ENCODE measurements at places on chromosomes 12 and 14. TPM values are rescaled to one million over a fixed set of nuclear protein-coding genes. Genes with fewer than 3 reads are reported as not detected.
A peak's percentile ranks its signal among the peaks of the same experiment; 100 is the strongest.

DNA sequence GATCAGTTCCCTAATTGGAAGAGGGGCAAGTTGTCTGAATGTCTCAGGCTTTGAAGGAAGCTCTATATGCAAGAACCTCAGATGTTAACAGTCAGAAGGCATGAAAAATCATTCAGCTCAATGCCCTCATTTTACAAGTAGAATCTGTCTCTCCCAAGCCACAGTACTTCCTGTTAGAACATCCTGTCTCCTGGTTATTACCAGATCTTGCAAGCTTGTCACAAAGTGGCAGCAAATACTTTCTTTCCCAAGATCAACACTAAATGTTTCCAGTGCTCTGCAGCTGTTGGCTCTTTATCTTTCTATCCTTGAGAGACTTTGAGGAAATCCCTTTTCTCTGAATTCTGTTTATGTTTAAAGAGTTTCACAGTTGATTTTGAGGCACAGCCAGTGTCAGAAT lies 235.5 kb downstream of the AKAP6 start:
- H3K27ac ChIP-seq, result peak overlapping the region; percentile 64
- no peak overlapping the region for H3K4me3 ChIP-seq
- H3K4me1 ChIP-seq, result peaks cover 25% of the 10 kb centered on the region
- DNase-seq, result no peak
- H3K27me3 ChIP-seq, result peaks cover 3% of the 10 kb centered on the region

GRCh38 chr12:109792992-109793391 lies 40.2 kb downstream of the TRPV4 start:
- peaks cover 1% of the 10 kb centered on the region for H3K27me3 ChIP-seq
- H3K4me1 ChIP-seq, result no peaks in the 10 kb centered on the region
- no peak for DNase-seq
- H3K4me3 ChIP-seq, result no peak overlapping the region
- H3K27ac ChIP-seq, result no peak overlapping the region

DNA sequence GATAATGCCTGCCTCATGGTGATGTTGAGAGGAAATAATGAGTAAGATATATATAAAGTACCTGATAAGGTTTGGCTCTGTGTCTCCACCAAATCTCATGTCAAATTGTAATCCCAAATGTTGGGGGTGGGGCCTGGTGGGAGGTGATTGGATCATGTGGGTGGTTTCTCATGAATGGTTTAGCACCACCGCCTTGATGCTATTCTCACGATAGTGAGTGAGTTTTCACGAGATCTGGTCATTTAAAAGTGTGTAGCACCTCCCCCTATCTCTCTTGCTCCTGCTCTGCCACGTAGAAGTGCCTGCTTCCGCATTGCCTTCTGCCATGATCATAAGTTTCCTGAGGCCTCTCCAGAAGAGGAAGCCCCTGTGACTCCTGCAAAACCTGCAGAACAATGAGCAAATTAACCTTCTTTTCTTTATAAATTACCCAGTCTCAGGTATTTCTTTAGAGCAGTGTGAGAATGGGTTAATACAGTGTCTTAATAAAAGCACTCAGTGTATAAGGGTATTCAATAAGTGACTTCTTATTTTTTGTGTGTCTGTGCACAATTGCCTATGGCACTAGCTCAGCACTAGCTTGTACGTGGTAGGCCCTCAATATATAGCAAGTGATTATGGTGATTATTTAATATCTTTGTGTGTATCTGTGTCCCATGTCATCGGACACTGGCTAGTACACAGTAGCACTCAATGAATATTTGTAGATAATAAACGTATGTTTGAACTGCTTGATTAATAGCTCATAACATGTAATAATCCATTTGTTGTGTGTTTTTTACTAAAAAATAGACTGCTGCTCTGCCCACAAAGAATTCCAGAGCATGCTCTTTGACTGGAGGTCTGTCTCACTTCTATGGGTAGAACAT lies 138.1 kb upstream of the LMNTD1 start:
- H3K4me1 ChIP-seq, result peaks cover 10% of the 10 kb centered on the region
- no peak for DNase-seq
- H3K36me3 ChIP-seq, result no peaks in the 10 kb centered on the region
- no peak overlapping the region for H3K27ac ChIP-seq
- H3K4me3 ChIP-seq, result no peak overlapping the region

DNA sequence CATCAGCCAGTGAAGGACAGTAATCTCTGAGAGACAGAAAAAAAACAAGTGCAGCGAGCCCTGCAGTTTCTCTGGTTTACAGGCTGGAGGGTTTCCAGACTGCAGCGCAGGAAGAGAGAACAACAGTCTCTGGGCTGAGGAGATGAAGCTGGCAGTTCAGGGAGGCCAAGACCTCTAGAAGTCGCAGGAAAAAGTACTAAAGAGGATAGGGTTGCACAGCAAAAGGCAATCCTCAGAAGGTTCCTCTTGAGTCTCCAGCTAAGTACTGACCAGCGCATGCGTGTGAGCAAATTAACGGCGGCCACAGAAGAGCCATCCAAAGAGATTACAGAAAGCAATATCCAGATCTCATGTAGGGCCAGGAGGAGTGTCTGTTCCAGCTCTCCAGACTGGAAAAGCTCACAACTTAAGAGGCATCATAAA lies 12.2 kb upstream of the CCDC60 start:
- H3K4me1 ChIP-seq, result no peaks in the 10 kb centered on the region
- H3K4me3 ChIP-seq, result no peak overlapping the region
- no peak for DNase-seq
- no peak overlapping the region for H3K27ac ChIP-seq
- H3K27me3 ChIP-seq, result peaks cover 3% of the 10 kb centered on the region

GRCh38 chr12:12612358-12612757 lies 682 bp downstream of the CREBL2 start:
- H3K27ac ChIP-seq, result peak overlapping the region; percentile 89
- DNase-seq, result peak; percentile 29
- H3K36me3 ChIP-seq, result peaks cover 21% of the 10 kb centered on the region
- H3K27me3 ChIP-seq, result peaks cover 6% of the 10 kb centered on the region

DNA sequence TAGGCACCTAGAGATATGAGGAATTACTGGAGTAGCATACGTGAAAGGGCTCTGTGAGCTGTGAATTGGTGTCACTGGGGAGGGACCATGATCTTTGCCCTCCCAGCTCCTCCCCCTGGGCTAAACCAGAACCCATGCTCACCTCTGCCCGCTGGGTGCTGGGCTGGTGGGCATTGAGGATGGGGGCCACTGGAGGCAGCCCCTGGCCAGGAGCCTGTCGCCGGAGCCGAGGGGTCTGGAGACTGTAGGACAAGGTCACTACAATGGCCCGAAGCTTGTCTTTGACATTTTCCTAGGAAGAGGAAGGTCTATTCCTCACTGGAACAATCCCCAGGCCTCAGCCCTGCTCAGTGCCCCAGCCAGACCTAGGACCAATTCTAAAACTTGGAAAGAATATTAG lies 11.6 kb downstream of the ITGA7 start:
- DNase-seq, result no peak
- H3K27ac ChIP-seq, result no peak overlapping the region
- H3K27me3 ChIP-seq, result peaks cover 4% of the 10 kb centered on the region
- H3K4me3 ChIP-seq, result no peak overlapping the region
- H3K36me3 ChIP-seq, result no peaks in the 10 kb centered on the region
- no peaks in the 10 kb centered on the region for H3K4me1 ChIP-seq

- peak overlapping the region; percentile 56 for H3K4me3 ChIP-seq
- H3K4me1 ChIP-seq, result peaks cover 5% of the 10 kb centered on the region
- no peak for DNase-seq
Measured at GRCh38 chr12:110023059-110023980, 24.1 kb downstream of the ANKRD13A start.

DNA sequence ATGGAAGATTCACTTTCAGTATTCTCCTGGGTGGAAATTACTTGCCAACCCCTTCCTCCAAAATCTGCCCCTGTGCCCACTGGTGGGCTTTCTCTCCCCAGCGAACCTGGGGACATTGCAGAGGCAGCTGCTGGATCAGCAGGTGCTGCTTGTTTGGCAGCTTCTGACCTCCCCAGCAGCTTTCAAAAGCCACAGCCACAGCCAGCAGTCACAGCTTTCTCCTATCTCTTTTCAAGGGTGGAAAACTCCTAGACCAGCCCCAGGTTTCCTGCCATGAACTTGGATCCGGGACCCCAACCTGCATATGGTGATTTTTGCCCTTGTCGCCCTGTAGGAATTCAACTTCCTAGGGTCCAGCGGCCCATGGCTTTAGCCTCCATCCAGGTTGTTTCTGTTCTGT lies 330.8 kb downstream of the ADAMTS20 start:
- H3K4me1 ChIP-seq, result no peaks in the 10 kb centered on the region
- H3K27me3 ChIP-seq, result no peaks in the 10 kb centered on the region
- no peak for DNase-seq
- no peaks in the 10 kb centered on the region for H3K36me3 ChIP-seq
- H3K4me3 ChIP-seq, result no peak overlapping the region

GRCh38 chr12:21894792-21895595 lies 46.2 kb downstream of the ABCC9 start:
- no peaks in the 10 kb centered on the region for H3K4me1 ChIP-seq
- H3K4me3 ChIP-seq, result no peak overlapping the region
- no peaks in the 10 kb centered on the region for H3K27me3 ChIP-seq
- no peaks in the 10 kb centered on the region for H3K36me3 ChIP-seq

DNA sequence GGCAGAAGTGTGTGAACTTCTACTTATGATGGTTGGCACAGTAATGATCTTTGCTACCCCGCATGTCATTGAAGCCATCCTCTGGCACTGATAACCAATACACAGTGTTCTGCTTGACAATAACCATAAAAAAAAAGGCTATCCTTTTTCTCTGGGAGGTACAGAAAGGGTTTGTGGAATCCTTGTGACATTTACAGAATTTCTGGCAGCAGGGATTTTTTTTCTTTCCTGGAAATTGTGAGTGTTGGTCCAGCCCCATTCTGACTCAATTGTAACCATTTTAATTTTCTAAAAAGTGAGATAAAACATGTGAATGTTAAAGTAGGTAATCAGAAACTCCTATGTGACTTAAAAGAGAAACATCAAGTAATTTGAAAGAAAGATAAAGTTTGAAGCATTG lies 943.8 kb downstream of the TMTC2 start:
- H3K27ac ChIP-seq, result no peak overlapping the region
- H3K4me3 ChIP-seq, result no peak overlapping the region
- no peaks in the 10 kb centered on the region for H3K27me3 ChIP-seq
- no peaks in the 10 kb centered on the region for H3K36me3 ChIP-seq
- no peak for DNase-seq

DNA sequence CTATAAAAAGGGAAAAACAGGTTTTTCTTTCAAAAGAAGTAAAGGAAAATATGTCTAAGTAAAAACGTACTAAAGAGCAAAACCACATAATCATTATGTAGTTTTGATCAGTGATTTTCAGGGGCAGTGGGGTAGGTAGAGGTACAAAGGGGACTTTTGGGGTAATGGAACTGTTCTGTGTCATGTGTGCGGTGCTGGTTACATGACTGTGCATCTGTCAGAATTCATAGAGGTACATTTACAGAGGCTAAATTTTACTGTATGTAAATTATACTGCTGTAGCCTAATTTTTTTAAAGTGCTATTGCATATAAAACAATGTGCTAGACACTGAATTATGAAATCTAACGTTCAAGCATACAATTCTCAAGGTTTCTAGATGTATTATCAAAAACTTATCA lies 2.0 kb downstream of the ESR2 start:
- H3K27me3 ChIP-seq, result peaks cover 5% of the 10 kb centered on the region
- H3K27ac ChIP-seq, result no peak overlapping the region
- no peak overlapping the region for H3K4me3 ChIP-seq

DNA sequence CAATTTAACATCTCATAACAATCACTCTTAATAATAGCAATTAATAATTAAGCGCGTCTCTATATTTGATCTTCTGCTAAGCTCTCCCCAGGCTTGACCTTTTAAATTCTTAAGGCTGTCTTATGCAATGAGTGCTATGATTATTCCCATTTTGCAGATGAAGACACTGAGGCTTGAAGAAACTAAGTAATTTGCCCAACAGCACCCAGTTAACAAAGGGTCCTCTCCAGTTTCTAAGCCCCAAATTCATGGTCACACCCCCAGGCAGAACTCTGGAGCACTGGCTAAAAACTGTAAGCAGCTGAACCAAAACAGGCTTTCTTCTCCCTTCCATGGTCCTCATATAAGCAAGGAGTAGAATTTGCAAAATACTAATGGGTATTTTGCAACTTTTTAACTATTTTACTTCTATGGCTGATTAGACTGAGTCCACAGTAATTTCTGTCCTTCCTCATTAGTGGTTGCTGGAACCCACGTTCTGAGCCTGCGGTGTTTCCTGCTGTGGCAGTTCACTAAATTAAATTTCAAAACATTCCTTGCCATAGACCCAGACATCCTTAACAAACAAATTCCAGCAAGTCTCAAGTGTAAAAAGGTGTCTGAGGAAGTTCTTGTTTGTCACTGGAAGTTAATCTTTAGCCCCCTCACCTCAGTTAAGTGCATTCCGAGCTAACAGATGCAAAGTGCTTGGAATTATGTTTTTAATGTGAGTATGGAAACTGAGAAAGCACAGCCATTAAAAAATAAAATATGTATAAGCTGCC lies 76.5 kb downstream of the TMEM132D start:
- no peak overlapping the region for H3K27ac ChIP-seq
- H3K36me3 ChIP-seq, result peaks cover 12% of the 10 kb centered on the region
- no peaks in the 10 kb centered on the region for H3K4me1 ChIP-seq
- no peak for DNase-seq
- peaks cover 1% of the 10 kb centered on the region for H3K27me3 ChIP-seq

DNA sequence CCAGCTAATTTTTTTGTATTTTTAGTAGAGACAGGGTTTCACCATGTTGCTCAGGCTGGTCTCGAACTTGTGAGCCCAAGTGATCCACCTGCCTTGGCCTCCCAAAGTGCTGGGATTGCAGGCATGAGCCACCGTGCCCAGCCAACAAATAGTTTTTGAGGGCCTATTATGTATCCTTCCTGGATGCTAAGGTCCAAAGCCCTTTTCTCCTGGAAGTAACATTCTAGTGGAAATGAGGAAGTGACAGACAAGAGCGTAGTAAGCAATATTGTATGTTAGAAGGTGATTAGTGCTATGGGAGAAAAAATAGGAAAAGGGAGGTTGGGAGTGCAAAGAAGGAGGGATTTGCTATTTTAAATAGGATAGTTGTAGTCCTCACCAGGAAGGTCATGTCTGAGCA lies 9.0 kb upstream of the CGRRF1 start:
- H3K27ac ChIP-seq, result no peak overlapping the region
- H3K27me3 ChIP-seq, result peaks cover 2% of the 10 kb centered on the region
- H3K36me3 ChIP-seq, result no peaks in the 10 kb centered on the region
- peaks cover 31% of the 10 kb centered on the region for H3K4me1 ChIP-seq
- DNase-seq, result no peak
- no peak overlapping the region for H3K4me3 ChIP-seq

DNA sequence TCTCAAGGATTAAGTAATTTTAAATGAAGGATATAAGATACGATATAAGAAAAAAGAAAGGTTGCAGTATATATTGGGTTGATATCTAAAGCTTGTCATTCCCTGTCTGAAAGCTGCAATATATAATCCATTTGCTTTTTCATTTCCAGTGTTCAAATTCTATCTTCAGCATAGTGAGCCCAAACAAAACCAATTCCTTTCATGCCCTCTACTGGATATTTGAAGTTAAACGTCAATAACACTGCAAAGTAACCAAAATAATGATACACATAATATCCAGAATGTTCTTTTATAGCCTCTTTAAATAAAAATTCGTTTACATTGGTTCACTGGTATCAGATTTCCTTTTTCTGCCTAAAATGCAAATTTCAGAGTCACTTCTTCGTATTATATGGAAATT lies 64.5 kb upstream of the DAAM1 start:
- no peaks in the 10 kb centered on the region for H3K27me3 ChIP-seq
- H3K27ac ChIP-seq, result no peak overlapping the region
- DNase-seq, result no peak
- H3K4me3 ChIP-seq, result no peak overlapping the region
- H3K36me3 ChIP-seq, result no peaks in the 10 kb centered on the region
- no peaks in the 10 kb centered on the region for H3K4me1 ChIP-seq

GRCh38 chr12:120515496-120515895 lies 13.5 kb downstream of the COQ5 start:
- H3K27ac ChIP-seq, result no peak overlapping the region
- DNase-seq, result no peak

SYCP3 gene
- not detected for total RNA-seq

SSTR1 gene
- total RNA-seq, result 0.21 TPM

DLST gene
- 125 TPM for total RNA-seq

OR6C2 gene
- not detected for total RNA-seq

Measured in endothelial cell (in vitro differentiated cells).